ENCODE measurements at places on chromosomes 2 and 18. TPM values are rescaled to one million over a fixed set of nuclear protein-coding genes. Genes with fewer than 3 reads are reported as not detected.

DNA sequence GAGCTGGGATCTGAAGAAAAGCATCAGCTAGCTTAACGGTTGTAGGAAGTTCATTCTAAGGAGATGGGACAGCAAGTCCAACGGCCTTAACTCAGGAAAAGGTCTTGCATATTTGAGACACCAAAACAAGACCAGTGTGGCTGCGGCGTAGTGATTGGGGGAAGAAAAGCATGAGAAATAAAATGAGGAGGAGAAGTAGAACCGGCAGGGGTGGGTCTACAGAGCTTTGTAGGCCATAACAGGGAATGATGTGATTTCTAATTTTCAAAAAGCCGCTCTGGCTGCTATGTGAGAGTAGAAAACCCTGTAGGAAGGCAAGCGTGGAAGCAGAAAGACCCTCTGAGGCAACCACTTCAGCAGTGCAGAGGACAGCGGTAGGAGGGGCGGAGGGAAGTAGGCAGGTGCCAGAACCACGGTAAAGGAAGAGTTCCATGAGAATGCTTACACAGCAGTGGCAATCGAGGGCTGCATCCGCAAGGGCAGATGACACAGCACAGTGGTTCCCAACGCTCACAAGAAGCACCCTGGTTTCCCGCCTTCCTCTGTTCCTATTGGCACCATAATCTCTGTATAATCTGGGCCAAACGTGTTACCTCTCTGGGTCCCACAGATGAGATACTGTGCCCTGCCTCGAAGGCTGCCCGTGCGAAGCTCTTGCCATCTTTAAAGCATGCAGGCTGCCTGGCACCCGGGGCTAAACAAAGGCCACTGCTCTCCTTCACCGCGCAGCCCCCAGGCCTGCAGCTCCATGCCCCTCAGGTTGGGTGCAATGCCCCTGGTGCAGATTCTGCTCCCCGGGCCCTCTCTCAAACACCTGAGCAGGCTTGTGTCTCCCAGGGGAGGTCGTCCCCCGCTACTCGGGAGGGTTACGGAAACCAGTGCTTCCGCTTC is 795 bp downstream of the ANKRD39 start:
- H3K27me3 ChIP-seq = no peaks in the 10 kb centered on the region
- H3K36me3 ChIP-seq = peaks cover 39% of the 10 kb centered on the region
- H3K4me3 ChIP-seq = peak overlapping the region; percentile 82
- DNase-seq = peak; percentile 79

SEMA4F gene
- 8.2 TPM for total RNA-seq

- H3K36me3 ChIP-seq = no peaks in the 10 kb centered on the region
- H3K27ac ChIP-seq = no peak overlapping the region
- no peak overlapping the region for H3K4me3 ChIP-seq
Measured at GRCh38 chr2:232626584-232626983, 6.8 kb upstream of the EFHD1 start.

AMER3 gene
- not detected for total RNA-seq

ACMSD gene
- not detected for total RNA-seq

Data from suprapubic skin (tissue), 4 donors.